AG08396 (cell line): ENCODE measurements at places on chromosomes 12 and 14.

DNA sequence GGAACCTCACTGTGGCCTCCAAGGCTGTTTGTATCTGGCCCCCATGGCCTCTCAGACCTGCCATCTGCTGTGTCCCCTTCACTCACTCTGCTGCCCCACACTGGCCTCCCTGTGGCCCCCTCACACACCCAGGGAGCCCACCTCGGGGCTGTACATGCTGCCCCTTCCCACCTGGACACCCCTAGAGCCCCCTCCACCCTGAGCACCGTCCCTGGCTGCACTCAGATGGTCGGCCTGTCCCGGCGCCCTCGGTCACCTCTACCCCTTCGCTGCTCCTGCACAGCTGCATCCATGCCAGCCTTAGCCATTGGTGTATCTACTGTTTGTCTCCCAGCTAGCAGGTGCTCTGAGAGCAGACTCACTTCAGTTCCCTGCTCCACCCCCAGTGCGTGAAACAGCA is 144.4 kb downstream of the RIMBP2 start:
- no peak for DNase-seq

DNA sequence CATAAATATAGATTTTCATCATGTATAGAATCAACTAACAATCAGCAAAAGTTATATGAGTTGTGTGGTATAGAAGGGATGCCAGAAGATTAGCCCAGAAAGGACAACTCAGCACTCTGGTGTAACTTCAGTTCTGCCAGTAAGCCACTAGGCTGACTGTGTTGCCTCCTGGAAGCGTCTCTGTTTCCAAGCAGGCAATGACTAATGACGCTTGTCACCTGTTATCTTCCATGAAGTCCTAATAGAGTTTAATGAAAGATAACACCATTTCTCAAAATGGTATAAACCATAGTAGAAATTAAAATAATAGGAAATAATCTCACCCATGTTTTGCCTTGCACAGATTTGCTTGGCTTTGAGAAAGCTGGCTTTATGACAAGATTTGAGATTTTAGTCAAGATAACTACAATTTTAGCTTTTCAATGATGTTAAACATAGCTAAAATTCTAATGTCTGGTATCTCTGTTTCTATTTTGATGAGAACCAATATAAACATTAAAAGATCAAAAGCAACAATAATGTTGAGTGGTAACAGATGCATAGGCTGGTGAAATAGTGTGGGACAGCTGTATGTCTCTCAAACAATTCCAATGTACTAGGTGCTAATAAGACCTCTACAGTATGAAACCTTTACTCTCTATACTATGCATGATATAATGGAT is 9.0 kb upstream of the RNU6-7 start:
- DNase-seq: no peak

DNA sequence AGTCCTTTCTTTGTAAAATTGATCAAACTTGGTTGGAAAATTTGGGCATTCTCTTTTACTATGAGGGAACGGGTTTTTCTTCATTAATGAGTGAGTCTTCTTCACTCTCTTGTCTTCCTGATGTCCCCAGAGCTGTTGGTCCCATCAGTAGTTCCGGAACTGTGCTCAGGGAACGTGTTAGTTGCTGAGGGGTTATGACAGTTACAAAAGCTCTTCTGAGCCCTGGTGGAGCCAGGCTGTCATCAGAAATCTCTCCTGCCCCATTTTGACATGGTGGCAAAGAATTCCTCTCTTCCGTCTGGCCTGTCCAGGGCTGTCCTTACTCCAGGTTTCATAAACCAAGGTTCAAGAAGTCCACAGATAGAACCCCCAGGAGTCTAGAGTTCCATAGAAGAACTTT is 208.5 kb downstream of the SLC41A2 start:
- DNase-seq: no peak

- peak; percentile 75 for DNase-seq
These were observed 114.7 kb downstream of the SLC8A3 start for GRCh38 chr14:70073924-70074566.

DNA sequence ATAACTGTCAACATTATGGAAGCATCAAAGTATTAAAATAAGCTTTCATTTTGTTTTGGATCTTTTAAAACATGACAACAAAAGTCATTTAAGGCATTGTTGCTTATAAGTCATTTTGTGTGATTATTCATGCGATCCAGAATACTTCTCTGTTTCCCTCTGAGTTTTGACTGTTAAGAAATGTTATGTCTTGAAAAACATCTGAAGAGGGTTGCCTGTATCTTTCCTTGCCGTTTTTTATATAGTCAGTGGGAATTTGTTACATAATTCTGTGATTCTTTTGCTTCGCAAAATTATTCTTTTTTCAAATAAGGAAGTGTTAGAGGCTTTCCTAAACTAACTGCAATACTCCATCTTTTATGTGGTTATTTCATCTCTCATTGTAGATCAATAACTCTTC is 78.7 kb downstream of the SAMD4A start:
- DNase-seq: no peak

- DNase-seq: peak; percentile 44
These were observed 790 bp downstream of the SSH1 start for GRCh38 chr12:108856428-108857157.

GRCh38 chr12:105580821-105581352 is 250.4 kb downstream of the C12orf75 start:
- DNase-seq: no peak

DNA sequence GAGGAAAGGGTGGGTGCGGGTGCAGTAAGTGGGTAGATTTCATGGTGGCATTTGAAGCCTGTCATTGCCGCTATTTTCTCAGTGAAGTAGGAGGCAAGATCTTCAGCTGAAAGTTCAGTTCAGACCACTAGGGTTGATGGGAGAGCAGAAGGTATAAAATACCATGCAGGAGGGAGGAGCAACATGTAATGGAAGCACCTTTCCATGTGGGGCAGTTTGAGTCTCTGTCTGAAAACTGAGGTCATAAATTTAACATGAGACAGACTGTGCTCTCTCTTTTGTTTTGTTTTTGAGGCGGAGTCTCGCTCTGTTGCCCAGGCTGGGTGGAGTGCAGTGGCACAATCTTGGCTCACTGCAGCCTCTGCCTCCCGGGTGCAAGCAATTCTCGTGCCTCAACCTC is 22.7 kb downstream of the LRRC74A start:
- DNase-seq: no peak

DNA sequence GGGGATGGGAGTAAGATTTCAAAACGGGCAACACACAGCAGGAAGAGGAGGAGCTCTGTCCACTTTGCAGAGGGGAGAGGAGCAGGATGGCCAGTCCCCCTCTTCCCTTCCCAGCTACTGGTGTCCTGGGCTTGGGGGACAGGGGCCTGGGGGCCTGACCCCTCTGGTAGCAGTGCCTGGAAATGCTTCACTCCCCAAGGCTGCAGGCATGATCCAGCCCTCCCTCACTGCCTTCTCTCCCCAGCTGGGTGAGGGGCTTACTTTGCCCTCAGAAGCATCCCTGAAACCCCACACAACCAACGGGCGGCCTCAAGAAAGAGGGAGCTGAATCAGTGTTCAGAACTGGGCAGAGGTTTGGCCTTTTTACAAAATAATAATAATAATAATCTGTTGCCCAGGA is 279.5 kb downstream of the DPF3 start:
- DNase-seq: no peak
